ENCODE measurements at places on chromosomes 1 and 21.

GRCh38 chr1:44413740-44414139, 8.7 kb downstream of the RNF220 start:
- DNase-seq = no peak

DNA sequence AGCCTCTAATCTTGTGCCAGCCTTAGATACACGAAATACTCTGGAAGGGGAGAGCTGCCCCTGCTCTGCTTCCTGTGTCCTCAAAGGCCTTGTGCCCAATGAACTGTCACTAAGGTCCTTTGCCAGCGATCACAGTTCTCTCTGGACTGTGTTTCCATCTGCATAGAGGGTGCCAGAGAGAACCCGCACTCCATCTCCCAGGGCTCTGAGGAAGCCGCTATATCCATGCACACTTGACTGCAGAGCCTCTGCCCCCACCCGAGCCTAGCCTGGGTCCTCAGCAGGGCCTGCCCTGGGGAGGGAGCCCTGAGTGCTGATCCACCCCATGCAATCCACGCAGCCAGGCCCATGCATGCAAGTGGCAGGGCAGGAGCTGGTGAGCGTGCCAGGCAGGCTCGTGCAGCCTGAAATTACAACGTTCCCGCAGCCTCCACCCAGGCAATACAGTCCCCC, 30.6 kb upstream of the KIF21B start:
- no peak for DNase-seq

DNA sequence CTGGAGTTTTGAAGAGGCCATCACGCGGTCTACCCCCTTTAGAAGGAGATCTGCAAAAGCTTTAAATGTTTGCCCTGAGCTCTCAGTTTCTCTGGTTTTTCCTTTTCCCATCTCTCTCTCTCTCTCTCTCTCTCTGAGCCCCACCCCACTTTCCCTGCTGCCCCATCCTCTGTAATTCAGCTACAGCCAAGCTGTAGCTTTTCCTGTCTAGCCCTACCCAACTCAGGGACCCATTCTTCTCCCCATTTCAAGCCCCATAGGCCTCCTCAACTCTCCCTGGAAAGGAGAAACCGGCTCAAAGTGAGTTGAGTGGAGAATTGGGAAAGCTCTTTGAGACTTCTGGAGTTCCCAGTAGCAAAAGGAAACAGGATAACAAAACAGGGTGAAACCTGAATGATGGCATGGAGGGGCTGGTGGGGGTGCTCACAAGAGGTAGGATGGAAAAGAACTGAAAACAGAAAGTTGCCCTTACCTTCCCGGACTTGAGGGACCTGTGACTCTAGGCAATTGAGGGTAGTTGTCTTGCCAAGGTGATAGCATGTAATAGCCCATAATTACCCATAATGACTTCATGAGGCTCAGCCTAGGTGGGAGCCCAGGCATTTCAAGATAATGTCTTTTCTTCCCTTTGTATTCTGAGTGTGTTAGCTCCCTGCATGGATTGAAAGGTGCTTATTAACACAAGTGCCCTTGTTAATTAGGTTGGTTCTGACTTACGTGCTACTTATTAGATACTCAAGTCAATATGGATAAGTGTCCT, 84.9 kb downstream of the SLC16A1 start:
- DNase-seq = no peak

DNA sequence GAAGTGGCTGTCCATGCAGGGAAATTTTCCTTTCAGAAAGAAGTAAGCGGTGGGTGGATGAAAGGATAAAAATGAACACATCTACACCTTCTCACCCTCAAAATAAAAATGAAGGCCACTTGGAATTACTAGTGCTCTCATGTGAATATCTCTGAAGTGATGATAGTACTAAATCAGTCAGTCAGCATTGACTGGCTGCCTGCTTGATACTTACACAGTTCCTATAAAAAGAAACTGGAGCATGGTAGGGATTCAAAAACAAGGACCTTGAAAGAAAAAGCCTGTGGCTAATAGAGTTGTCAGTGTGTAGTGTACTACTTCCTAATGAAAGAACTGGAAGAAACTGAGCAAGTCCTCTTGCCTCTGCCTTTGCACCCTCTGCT, 239.7 kb downstream of the HLX start:
- no peak for DNase-seq

- no peak for DNase-seq
Observed at GRCh38 chr1:94235189-94236012, 2.0 kb downstream of the ARHGAP29 start.

DNA sequence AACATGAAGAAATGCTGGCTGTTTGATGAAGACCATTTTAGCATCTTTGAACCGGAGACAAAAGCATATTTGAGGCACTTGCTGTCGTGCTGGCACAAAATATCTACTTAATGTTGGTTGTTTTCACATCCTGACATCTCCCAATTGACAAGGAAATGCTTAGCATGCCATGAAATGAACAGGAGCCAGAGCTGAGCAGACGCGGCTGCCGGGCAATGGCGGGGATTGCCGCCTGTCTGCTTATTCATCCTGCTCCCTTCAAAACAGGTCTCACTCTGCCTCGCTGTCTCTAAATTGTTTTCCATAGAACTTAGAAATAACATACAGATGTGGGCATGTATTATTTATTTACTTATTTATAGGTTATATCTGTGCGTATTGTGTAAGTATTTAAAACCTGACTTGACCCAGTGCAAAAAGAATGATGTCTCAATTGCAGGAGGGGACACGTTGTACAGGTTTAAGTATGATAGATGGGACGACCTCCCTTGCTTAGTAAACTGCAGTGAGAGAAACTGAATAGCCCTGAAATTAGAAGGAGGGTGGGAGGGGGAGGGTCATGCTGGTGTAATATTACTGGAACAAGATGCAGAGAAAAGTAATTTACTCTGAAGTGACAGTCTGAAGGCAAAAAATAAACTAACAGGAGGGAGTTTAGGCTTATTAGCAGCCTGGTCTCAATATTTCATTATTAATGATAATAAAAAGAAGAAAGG, 590.4 kb upstream of the PLXNA2 start:
- DNase-seq = peak; percentile 89

DNA sequence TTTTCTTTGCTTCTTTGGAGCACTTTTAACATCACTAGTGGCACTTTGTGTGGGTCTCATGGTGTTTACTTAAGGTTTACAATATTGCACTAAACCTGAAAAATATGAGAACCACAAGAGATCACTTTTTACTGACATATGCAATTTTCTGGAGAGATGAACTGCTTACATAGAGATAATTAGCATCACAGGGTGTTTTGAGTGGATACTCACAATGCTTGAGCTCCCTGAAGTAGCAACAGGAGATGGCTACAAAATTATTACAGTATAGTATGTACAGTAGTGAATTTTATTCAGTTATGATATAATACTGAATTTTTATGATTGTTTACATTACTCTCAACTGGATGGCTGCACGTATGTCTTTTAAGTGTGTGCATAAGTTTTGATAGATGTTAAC, 22.6 kb downstream of the RPRD2 start:
- no peak for DNase-seq

DNA sequence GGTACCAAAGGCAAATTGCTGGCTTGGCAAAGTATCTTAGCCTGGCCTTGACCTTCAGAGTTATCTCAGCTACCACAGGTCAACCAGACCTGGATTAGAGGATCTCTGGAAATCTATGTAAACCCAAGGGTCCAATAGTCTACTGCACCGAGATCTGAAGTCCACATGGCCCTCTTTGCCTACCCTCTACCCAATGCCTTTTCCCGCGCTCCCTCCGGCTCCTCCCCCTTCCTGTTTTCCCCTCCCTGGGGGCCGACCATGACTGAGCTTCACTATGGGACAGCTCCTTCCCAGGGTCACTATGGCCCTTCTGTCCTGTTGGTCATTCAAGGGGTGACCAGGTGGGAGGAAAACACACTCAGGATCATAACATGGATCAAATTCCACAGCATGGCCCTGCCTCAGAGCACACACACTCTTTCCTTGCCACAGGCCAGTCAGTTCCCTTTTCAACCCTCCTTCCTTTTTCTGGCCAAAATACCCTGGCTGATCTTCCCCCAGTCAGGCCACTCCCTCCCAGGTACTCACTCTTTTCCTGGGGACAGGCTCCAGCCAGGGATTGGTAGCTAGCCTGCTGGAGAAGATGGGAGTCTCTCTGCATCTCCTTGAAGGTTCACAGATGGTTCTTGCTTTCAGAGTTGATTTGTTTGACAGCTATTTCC, 19.1 kb upstream of the TMEM183A start:
- DNase-seq = no peak

DNA sequence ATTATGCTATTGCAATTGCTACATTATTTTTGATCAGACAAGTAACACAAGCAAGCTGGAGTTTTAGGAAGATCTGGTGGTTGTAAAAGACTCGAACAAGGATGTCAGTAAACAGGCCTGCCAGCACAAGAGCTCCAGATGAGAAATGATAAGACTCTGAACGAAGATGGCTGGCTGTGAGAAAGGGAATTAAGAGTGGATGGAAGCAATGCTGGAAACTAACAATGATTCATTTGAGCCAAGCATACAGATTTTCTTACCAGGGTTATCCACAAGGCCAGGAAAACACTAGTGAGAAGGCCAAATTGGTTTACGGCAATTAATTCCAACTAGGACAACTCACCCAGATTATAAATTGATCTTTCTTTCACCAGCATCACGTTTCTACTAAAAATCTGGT, 54.2 kb downstream of the NRIP1 start:
- no peak for DNase-seq

DNA sequence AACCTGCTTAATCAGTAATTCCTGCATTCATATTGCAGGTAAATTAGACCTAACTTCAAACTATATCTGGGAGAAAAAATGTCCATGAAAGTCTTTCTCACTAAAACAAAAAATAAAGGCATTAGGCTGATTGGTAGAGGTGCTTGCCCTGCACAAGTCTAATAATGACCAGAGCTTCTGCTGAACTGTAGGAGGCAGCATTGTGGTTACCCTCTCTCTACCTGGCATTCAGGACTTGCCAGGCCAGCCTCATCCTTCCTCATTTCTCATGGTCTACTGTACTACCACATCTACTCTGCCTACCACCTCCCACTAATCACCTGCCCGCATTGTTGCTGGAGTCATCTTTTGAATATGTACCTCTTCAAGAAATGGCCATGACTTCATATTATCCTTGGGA, 60.8 kb upstream of the KRTAP11-1 start:
- no peak for DNase-seq

- no peak for DNase-seq
Observed at GRCh38 chr1:157574836-157575235, 22.5 kb upstream of the FCRL5 start.

DNA sequence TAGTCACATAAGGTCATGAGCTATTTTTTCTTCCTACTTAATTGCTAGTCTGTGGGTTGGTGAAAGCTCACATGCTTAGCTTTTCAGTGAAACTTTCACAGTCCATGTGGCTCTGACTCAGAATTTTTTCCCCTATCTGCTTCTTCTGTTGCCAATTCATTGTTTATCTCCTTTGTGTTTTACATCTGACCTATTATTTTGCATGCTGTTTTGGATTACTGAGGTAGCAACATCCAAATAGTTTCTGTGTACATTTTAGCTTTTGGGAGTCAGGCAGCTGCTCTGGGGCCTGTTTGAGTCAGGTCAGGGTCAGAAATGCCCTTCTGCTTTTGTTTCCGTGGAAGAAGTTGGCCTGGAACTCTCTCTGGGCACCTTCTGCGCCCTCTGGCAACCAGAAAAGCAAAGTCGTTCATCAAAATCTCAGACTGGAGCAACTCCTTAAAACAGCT, 40.0 kb downstream of the ROR1 start:
- no peak for DNase-seq

DNA sequence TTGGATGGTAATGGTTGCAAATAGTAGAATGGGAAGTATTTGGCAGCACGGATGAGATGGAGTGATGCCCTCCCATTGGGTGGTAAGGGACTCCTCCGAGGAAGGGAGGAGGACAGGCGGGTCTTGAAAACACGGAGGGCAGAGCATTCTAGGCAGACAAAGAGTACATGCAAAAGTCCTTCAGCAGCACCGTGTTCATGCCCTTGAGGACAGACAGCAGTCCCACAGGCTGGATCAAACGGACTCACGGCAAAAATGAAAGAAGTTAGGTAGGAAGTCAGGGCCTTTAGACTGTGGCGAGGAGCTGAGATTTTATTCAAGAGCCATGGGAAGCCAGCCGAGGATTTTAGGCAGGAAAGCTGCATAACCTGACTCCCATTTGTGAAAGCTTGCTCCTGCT, 253.9 kb downstream of the RHOU start:
- no peak for DNase-seq

DNA sequence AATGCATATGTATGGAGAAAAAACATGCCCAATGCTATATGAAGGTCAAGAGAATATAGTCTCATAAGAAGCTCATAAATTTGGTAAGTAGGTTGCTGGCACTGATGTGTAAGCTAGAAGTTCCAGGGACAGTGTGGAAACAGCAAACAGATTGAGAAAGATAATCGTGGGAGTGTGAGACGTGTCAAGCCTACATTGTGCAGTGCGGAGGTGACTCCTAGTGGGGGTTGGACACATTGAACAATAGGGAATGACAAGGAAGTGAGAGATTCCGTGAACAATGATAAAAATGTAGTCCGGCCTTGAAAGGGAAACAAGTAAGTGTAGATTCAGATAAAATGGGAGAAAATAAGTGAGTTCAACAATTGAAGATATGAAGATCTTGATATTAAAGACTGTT, 788.4 kb upstream of the PRMT6 start:
- no peak for DNase-seq

- no peak for DNase-seq
Observed at GRCh38 chr1:24964811-24965570, 34.9 kb upstream of the RUNX3 start.

DNA sequence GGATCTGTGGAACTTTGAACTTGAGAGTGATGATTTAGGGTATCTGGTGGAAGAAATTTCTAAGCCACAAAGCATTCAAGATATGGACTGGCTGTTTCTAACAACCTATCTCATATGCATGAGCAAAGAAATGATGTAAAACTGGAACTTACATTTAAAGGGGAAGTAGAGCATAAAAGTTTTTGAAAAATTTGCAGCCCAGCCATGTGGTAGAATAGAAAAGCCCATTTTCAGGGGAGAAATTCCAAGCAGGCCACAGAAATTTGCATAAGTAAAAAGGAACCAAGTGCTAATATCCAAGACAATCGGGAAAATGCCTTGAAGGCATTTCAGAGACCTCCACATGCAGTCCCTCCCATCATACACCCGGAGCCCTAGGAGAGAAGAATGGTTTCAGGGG, 15.7 kb downstream of the RIIAD1 start:
- DNase-seq = no peak

DNA sequence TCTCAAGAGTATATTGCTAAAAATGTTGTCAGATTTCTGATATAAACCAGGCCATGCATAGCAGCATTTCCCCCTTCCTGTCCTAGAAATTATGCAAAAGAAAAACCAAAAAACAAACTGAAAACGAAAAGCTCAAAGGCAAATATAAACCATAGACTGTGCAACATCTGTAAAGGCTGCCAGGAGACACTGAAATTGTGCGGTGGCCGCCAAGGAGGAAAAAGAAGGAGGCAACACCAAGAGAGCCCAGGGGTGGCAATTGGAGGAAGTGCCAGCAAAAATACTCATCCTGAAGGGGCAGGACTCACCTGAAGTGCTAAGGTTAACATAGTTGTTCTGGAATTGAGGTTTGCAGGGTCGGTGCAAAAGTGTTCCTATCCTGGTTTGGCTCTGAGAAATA, 92.0 kb downstream of the RWDD3 start:
- DNase-seq = no peak

Measured in NCI-H2081 treated with DMSO at 0.1 percent for 48 hours (cell line).